ENCODE measurements at places on chromosomes 7 and 10. TPM values are rescaled to one million over a fixed set of nuclear protein-coding genes. Genes with fewer than 3 reads are reported as not detected.

- DNase-seq: no peak
These were observed 3.3 kb downstream of the AVPI1 start for GRCh38 chr10:97683556-97684367.

DNA sequence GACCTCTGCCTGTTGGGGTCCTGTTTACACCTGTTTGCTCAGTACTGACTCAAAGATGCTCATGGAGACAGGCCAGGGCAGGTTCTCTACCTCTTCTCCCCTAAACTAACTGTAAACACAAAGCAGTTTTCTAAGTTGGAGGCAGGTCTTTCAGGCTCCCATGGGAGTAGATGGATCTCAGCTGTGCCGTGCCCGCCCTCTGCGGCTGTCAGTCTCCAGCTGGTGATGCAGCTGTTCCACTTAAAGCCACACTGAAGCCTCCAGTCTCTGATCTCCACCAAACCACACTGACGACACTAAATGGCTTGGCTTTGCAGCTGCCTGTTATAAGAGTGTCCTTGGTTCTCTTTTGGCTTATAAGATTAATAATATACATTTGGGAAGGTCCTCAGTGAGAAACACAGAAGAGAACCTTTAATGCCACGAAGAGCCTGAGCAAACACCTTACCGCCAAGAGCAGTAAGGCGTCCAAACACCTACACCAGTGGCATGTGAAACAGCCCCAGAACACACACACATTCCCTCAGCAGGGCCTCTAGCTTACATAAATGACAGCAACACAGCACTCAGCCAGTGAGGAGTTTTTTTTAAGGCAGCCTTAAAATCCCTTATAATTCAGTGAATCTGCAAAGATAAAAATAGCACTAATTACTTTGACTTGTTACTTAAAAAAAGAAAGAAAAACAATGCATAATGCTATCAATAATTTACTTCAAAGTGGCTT, 60.4 kb upstream of the KCNIP2 start:
- DNase-seq: peak; percentile 46

- no peak for DNase-seq
These were observed 394.2 kb downstream of the LRMDA start for GRCh38 chr10:75825661-75826060.

DNA sequence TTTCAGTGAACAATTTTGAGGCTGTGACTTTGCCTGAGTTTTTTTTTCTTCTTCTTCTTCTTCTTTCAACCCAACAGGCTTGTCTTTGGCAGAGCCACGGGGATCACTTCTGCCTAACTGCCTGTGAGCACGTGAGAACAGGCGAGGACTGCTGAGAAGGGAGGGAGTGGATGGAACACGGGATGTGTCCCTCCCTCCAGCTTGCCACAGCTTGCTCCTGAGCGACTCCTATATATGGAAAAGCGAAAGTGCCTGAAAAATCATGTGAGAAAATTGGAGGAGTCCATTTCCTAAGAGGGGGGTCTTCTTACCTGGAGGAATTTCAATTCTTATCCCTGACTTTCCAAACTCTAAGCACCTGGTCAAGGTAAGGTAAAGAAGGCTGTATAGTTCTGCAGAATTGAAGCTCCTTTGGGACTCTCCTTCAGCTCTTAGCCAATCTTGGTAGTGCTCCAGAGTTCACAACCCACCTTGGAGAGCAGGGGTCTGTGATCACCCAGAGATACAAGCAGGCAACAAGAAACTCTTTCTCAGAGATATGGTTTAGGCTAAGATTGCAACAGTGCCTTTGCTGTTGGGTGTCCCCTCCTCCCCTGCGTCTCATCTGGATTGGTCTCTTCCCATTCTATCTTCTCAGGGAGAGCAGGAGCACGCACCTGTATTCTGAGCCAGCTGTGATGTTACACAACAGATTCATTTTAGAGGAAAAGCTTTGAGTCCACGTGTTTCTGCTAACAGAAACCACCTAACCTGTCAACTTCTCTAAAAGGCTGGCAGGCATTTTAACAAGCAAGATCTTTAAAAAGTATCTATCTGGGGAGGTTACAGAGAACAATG, at the start of gene MAT1A:
Gene MAT1A, minus strand, starts transcription at position 208 of the 837 bp plus-strand sequence. CDS start 235 bp downstream, outside the sequence.
- DNase-seq: peak; percentile 37

GRCh38 chr10:78903341-78903940, 165.3 kb upstream of the ZMIZ1 start:
- no peak for DNase-seq

Gene GOLGA7B
- not detected for polyA plus RNA-seq

Data from kidney (tissue), 22 donors.